ENCODE measurements at places on chromosomes 6 and 20.

- DNase-seq, result peak; percentile 98
Measured at GRCh38 chr20:34083137-34083536, 28.9 kb downstream of the EIF2S2 start.

DNA sequence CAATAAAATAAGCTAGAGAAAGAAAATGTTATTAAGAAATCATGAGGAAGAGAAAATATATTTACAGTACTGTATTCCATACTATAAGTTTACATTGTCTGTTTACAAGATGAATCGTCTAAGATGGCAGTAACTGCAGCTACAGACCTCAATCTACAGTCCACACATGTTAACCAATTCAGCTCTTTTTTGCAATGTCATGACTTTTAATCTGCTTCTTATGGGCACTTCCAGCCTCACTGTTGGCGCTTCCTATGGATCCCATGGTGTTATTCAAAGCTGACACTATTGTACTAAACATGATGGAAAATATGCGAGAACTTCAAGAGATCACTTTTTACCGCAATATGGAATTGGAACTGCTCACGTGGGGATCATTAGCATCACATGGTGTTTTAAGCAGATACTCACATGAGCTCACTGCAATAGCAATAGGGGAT is 451.5 kb upstream of the CITED2 start:
- no peak for DNase-seq

- no peak for DNase-seq
Measured at GRCh38 chr20:3935956-3936340, 46.8 kb downstream of the PANK2 start.

- peak; percentile 66 for DNase-seq
Measured at GRCh38 chr20:51196991-51197651, 174.2 kb upstream of the KCNG1 start.

GRCh38 chr6:56374841-56375369 is 127.5 kb upstream of the COL21A1 start:
- peak; percentile 61 for DNase-seq

GRCh38 chr6:129644567-129645015 is 65.4 kb downstream of the ARHGAP18 start:
- peak; percentile 90 for DNase-seq

GRCh38 chr6:105346052-105346451 is 56.8 kb downstream of the PREP start:
- peak; percentile 90 for DNase-seq

DNA sequence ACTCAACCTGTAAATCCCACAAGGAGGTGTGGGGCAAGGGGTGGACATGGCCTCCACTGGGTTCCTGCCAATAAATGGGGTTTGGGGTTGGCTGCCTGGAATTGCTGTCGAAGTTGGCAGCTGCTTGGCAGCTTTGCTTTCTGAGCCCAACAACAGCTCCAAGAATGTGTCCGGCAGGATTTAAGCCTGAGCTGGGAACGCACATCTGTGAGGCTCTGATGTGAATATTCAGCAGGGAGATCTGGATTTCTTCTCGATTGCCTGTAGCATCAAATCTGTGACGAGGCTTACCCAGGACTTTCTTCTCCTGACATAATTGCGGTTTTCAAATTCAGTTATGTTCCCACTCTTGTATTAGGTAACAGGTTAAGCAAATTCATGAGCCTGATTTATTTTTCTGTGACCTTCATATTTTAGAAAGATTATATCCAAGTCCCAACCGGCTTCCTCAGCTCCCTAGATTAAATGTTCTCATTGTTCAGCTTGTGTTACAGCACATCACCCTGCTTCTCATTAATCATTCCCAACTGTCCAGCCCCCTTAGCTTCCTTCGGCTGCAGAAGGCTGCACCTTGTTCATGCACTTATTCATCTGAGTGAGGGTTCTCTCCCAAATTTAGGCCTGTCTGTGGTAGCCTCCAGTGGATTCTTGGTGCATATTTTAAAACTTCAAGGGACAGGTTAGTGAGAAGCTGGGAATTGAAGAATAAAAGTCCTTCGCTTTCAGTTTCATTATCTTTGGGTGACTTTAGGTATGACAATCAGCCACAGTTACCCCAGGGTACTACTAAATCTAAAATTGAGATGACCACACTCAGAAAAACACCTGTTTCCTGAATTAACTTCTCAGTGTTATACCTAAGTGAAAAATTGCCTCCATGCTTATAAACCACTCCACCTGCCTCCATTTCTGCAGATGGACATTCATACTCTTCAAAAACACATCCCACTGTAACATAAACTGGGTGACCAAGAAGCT is 310.0 kb downstream of the ESR1 start:
- DNase-seq, result no peak

DNA sequence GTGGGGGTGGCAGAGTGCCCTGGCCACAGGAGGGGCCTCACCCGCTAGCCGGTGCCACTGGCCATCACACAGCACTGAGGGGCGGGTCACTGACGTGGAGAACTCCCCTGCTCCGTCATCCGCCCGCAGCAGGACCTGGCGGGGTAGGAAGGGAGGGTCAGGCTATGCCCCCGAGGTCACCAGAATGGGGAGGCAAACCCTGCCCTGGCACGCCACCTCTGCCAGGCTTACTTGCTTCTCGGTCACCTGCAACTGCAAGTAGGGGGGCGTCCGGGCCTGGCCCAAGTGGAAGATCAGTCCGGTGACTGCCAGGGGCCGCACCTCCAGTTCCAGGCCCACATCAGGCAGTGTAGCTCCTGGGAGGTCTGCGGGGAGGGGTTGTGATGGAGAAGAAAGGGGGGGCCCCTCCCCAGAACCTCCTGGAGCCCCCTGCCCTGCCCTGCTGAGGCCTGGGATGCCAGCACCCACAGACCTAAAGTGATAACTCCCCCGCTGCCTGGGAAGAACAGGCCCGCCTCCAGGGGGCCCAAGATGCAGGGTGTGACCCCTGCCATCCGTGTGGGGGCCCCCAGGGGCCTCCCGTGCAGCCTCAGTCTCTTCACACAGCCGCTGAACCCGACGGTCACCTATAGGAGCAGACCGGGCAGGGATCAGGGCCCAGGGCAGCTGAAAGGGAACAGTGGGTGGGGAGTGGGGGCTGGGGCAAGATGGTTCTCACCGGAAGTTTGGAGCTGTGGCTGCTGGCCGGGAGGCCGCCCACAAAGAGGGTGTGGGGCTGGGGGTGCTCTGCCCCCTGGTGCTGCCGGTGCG is 7.4 kb downstream of the ADRM1 start:
- no peak for DNase-seq

GRCh38 chr6:38213251-38213658 is 393.7 kb downstream of the ZFAND3 start:
- DNase-seq, result no peak

DNA sequence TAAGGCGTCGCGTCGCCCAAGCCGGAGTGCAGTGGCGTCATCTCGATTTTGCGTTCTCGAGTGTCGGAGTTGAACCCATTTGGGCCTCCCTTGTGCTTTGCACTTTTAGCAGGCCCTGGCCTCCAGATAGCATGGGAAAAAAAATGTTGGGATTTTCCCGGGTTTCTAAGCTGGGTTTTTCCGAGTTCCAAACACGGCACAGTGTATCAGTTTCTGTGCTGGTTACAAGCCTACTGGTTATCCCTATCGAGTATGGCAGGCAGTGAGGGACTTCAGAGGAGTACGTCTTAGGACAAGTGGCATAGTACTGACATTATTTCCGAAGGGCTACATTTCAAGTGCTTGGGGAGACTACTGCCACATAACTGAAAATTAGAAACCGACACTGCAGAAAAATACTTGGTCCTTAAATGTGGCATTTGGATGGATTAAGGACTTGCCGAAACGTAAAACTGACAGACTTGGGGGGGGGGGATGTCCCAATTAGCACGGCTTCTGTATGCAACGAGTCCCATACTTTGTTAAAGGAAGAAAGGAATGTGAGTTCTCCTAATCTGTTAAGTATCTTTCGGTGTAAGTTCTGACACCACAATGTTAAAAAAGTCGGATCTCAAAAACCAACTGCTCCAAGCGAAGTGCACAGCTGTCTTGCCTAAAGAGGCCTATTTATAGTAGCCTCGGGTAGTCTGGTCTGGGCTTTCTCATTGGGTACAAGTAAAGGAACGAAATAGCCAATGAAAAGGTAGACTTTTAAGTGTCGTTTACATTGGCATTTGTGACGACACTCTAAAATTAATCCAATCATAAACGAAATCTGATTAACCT is 70.2 kb downstream of the HFE start:
- peak; percentile 97 for DNase-seq

DNA sequence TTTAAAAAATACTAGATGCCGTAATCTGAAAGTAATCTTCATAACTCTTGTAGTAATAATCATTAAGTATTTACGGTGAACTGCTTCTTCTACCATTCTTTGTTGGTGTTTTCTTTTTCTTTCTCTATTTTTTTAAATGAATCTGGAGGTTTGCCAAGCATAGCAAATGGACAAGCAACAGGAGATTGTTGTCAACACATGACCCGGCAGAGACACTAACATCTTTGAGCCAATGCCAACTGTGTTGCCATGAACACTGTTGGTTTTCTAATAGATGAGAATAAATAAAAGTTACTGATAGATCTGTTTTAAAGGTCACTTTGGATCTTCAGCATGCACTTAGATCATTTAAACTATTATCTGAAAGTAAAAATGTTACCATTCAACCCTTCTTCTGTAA is 523.6 kb upstream of the EYS start:
- no peak for DNase-seq

GRCh38 chr20:23147964-23148730 is 62.0 kb upstream of the CD93 start:
- DNase-seq, result peak; percentile 77

DNA sequence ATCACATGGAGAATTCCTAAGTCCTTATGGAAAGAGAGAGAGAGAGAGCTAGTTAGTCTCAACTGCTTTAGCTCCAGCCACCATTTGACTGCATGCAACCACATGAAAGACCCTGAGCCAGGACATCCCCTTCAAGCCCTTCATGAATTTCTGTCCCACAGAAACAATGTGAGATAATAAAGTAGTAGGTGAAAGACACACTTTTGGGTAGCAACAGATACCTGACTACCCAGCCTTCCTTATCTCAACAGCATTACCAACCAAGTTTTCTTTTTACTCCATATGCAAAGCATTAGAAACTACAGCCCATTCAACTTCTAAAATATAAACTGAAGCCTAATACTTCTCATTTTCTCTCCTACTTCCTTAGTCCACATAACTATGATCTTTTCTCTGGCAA is 23.2 kb upstream of the THEMIS start:
- no peak for DNase-seq

DNA sequence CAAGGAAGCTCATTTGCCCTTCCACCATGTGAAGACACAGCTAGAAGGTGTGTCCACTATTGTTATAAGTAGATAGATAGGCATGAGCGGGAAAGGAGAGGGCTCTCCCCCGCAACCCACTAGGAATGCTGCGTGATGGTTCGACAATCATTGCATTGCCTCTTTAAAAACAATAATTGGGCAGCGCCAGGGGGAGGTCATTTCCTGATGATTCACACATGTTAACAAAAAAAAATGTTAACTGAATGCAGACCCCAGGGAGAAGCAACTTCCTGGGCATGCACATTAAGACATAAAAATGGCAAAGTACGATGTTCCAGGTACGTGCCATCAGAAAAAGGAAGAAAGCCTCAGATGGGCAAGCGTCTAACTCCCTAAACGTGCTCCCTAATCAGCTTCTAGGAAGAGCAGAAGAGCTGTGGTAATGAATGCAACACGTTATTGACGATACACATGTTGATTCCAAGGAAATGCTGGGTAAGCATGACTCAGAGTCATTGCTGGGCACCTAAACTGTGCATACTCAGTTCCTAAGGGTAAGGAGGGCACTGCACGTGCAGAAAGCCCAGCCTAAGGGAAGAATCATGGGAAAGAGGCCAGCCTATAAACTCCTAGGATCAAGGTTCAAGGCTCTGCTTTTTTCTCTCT is 113.7 kb downstream of the FAM217A start:
- DNase-seq, result peak; percentile 31
